Activated T-cell treated with anti-CD3 and anti-CD28 coated beads for 1 hour (primary cell): ENCODE measurements at places on chromosomes 13 and 19.

- no peak for DNase-seq
These were observed 224.9 kb downstream of the UQCRFS1 start for GRCh38 chr19:28988066-28988465.

DNA sequence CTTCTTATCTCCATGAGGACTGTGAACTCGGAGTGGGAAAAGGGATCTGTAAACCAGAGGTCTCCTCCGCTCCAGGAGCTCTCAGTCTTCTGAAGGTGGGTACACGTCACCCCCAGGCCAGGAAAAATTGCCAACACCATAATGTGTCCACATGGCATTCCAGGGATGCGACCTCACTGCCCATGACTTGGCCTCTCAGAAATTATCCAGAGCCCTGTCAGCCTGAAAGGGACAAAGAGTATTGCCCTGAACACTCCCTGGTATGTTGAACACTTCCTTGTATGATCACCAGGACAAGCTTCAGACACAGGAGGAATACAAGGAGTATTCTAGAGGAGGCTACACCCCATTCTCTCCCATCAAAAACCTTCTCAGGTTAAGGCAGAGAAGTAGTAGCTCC is 81.0 kb upstream of the SLC7A1 start:
- DNase-seq: no peak

GRCh38 chr13:96223231-96223630 is 133.3 kb downstream of the HS6ST3 start:
- DNase-seq: no peak

DNA sequence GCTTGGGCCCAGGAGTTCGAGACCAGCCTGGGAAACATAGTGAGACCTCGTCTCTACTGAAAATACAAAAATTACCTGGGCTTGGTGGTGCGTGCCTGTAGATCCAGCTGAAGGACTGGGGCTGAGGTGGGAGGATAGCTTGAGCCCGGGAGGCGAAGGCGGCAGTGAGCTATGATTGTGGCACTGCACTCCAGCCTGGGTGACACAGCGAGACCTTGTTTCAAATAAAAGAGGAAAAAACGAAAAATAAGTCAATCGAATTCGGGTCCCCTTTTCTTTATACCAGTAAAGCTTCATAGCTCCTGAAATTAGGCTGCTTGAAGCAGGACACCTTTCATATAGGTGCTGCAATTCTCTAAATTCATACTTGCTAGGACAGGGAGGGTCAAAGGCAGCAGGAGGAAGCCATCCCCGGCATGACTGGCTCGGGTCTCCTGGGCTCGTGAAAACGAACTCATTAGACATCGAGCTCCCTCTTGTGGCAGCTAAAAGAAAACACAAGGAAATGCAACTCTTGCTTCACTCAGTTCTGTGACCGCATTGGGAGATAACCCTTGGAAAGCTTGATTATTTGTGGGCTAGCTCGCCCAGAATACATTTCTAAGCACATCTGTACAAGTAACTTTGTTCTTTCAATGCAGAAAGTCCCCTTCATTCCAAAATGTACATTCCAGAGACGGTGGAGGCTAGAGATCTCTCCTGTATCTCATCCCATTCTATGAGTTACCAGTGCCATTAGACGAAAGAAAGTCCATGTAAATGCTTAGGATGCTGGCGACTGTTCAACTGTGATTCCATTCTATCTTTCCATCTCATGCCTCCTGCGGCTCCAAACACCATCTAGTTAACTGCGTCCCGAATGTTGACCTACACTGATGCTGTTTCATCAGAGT is 16.8 kb downstream of the FPR2 start:
- peak; percentile 16 for DNase-seq

DNA sequence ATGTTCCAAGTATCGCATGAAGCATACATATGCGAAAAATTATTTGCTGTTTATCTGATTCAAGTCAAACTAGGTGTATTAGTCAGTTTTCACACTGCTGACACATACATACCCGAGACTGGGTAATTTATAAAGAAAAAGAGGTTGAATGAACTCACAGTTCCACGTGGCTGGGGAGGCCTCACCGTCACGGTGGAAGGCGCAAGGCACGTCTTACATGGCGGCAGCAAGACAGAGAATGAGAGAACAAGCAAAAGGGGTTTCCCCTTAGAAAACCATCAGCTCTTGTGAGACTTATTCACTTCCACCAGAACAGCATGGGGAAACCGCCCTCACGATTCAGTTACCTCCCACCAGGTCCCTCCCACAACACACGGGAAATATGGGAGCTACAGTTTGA is 13.0 kb upstream of the PROZ start:
- no peak for DNase-seq

DNA sequence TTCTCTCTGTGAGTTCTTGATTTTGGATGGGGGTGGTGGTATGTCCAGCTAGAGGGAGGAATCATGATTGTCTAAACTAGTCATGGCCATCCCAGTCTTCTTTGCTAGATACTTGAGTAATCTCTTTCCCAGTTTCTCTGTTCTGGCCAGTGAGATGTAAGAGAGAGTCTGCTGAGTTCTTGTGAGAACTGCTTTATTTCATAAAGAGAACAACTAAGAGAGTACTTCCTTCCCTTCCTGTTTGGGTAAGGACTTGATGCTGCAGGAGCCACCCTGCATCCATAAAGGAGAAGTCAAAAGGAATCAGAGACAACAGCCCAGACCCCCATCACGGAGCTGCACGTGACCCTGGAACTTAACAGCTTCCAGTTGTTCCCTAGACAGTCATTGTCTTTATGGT is 3.0 kb upstream of the RASL11A start:
- no peak for DNase-seq

DNA sequence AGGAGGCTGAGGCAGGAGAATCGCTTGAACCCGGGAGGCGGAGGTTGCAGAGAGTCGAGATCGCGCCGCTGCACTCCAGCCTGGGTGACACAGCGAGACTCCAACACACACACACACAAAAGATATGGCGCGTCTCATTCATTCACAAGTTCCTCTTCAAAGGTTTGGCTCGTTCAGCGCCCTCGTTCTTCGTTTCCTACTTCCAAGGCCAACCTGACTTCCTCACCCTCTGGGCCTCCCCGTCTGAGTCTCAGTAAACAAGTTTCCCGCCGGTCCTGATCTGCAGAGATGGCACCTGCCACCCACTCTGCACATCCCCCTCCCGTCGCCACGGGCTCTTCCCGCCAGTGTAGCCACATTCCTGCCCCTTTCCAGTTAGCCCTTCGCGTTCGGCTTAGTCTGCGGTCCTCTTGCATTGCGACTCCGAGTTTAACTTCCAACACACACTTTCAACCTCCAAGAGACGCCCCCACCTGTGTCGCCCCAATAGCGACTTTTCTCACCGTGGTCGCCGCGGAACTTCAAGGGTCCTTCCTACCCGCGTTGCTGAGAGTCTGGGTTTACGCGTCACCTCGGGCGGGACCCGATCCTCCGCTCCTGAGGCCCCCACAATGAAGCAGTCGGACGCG is 1.3 kb upstream of the BSG start:
- DNase-seq: peak; percentile 33

- DNase-seq: no peak
These were observed 36.0 kb downstream of the BRD4 start for GRCh38 chr19:15296353-15296752.

GRCh38 chr13:110099922-110100321 is 207.0 kb downstream of the COL4A1 start:
- no peak for DNase-seq

DNA sequence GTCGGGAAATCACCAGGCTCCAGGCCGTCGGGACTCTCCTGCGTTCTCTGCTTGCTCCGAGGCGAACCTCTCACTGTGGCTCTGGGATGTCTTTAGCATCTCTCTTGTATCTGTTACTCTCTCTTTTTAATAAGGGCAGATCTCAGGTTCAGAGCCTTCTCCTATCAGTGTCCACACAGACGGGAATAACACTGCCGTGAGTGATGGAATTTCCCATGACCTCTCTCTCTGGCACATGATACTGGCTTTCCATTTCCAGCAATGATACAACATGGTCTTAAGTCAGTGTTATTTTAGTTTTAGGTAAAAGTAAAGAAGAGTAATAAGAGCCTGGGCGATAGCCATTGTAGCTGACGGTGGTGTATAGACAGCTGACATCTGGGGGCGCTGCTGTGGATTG is 9.3 kb downstream of the ZNF444 start:
- DNase-seq: no peak

DNA sequence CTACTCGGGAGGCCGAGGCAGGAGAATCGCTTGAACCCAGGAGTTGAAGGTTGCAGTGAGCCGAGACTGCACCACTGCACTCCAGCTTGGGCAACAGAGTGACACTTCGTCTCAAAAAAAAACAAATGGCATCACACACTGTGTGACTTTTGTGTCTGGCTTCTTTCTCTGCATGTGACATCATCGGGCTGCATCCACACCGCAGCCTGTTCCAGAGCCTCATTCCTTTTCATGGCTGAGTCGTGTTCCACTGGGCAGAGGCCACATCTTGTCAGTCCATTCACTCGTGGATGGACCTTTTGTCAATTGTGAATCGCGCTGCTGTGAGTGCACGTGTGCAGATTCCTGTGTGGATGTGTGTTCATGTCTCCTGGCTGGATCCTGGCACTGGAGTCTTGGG is 8.3 kb downstream of the THOP1 start:
- no peak for DNase-seq

- no peak for DNase-seq
These were observed 783.7 kb downstream of the PCDH9 start for GRCh38 chr13:66446413-66446812.

DNA sequence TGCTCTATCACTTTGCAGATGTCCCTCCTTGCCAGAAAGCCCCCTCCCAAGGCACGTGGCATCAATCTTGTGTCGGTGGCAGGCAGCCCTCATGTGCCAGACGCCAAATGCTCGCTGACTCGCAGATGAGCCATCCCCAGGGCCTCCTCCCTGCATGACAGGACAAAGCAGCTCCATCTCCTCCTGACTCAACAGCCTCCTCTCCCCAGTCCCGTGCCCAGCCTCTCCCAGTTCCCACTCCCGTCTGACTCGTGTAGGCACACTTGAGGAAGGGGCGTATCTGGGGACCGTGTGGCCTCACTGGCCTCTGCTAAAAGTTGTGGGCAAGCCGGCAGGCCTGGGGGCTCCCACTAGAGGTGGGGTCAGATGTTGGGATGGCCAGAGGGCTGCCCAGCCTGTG is 133.6 kb downstream of the STK24 start:
- no peak for DNase-seq

DNA sequence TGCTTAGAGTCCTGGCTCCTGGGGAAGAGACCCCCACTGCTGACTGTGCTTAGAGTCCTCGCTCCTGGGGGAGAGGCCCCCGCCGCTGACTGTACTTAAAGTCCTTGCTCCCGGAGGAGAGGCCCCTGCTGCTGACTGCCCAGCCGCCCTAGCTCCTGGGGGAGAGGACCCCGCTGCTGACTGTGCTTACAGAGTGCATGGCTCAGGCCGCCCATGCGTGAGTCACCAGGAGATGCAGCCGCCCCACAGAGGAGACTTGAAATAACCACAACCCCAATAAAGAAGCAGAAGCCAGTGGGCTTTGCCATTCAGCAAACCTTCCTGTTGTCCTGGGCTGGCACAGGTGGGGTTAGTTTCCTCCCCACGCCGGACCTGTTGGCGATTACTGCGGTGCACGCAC is 79.2 kb upstream of the C13orf46 start:
- DNase-seq: no peak

DNA sequence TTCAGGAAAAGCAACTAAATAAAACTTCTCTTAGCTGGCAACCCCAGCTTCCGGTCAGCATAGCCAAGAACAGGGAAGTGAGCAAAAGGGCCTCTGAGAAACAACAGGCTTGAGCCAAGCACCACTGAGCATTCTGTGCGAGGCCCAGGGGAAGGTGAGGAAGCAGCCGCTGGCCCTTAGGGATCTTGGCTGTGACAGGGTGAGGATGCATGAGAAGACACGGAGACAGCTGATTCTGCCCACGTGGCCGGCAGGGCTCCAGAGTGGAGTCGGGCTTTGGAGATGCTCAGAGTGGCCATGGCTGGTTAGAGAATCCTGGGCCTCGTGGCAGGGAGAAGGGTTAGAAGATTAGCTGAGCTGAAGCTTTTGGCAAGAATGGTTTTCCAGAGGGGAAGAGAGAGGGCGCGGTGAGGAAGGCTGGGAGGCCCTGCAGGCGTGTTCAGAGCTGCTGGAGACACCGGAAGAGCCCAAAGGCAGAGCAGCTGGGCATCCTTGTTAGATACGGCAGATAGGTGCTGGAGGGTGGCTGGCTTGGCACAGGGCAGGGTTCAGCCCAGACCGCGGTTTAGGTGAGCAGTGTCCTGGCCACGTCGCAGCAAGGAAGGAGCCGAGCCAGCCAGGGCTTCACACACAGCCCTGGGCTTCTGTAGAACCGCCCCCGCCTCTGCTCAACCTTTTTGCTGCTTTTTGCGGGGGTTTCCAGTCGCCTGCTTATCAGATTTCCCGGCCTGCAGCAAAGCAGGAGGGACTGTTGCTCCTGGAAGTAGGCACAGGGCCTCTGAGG is 17.3 kb downstream of the UPF1 start:
- no peak for DNase-seq

DNA sequence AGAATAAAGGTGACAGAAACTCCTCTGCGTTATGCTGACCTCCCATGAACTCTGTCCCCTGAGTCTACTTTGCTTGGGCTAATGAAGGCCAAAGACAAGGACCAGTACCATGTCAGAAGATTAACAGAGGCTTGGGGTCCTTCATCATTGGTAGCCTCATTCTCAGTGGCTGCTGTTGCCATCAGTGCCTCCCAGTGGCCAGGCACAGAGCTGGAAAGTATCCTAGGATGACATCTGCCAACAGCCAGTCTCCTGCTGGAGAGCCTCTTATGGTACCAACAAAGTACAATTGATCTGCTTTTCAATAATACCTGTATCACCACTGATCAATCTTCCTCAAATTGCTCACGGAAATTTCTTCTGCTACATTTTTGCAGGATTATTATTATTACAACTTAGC is 281.6 kb downstream of the DNAJC15 start:
- no peak for DNase-seq

DNA sequence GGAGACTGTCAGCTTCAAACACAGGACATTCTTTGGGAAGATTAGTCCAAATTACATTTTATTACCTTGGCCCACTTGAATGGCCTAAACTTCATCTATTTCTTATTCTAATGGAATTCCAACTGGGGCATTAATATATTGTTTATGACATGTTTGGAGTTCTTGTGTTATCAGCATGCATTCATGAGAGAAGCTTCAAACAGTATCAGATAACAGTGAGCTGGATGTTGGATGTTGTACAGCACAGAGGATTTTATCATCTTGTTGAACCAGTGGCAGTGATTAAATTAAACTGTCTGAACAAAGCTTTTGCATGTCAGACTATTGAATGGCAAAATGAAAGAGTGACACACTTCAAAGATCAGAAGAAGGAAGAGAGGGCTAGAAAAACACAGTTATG is 50.0 kb downstream of the MZT1 start:
- no peak for DNase-seq

DNA sequence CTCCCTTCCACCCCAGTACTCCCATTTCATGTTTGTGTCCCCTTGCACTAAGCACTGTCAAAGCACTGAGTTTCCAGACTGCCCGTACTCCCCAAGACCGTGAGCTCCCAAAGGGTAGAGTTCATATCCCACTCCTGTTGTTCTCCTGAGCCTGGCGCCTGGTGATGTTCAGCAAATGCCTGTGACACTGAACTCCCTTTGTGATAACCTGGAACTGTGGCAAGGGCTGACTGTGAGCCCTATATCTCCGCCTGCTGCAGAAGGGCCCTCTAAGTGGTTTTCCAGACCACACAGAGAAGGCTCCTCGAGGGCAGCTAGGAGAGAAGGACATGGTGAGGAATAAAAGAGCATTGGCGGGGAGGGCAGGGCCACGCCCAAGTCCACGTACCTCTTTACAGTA is 67.5 kb downstream of the ATP7B start:
- no peak for DNase-seq

GRCh38 chr13:112793545-112794445 is 104.0 kb downstream of the ATP11A start:
- no peak for DNase-seq

- DNase-seq: no peak
These were observed 3.2 kb upstream of the IFNL4 start for GRCh38 chr19:39251846-39252245.
